ENCODE measurements at places on chromosomes 2 and 18.

DNA sequence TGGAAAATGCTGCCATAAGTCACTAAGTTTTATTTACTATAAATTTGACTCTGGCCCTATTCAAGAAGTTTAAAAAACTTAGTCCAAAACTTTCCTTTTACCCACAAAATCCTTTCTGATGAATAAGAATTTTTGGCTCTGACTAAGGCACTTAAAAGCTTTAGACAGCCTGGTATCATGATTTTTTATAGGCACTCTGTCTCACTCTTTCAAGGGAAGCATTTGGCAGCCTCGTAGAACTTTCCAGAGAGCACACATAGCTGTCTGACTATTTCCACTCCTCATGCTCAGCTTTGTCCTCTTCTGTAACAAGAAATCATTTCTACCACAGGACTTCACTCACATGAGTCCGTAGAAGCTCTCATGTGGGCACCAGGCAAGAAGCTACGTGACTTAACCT is 32.3 kb upstream of the XDH start:
- no peak for DNase-seq

DNA sequence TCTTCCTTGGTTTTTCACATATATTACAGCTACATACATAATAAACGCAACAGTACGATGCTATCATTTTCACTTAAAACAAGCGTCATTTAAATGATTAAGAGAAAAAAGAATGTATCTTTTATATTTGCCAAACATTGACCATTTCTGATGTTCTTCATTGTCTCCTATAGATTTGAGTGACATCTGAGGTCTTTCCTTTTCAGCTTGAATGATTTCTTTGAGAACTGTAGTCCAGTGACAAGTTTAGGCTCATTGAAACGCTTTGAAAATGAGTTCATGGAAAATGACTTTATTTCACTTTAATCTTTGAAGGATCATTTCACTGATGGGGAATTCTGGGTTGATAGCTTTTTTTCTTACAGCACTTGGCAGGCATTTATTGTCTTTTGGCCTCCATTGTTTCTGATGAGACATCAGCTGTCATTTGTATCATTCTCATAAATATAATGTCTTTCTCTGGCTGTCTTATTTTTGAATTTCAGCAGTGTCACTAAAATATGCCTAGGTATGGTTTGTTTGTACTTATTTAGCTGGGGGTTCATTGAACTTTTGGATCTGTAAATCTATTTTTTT is 10.9 kb downstream of the TGIF1 start:
- no peak for DNase-seq

- DNase-seq: no peak
These were observed 265.2 kb upstream of the SPHKAP start for GRCh38 chr2:228446734-228447133.

GRCh38 chr2:201777869-201778268 is 2.9 kb downstream of the ALS2 start:
- DNase-seq: no peak
